ENCODE measurements at places on chromosomes 1 and 21. TPM values are rescaled to one million over a fixed set of nuclear protein-coding genes. Genes with fewer than 3 reads are reported as not detected.

The EPHA8 gene
- not detected for total RNA-seq

The SLAMF8 gene
- not detected for total RNA-seq

The VWA5B1 gene
- not detected for total RNA-seq

The FCAMR gene
- not detected for total RNA-seq

The SEC16B gene
- total RNA-seq, result 1.6 TPM
